Transverse colon (tissue), 4 donors: ENCODE measurements at places on chromosomes 7 and 10.

DNA sequence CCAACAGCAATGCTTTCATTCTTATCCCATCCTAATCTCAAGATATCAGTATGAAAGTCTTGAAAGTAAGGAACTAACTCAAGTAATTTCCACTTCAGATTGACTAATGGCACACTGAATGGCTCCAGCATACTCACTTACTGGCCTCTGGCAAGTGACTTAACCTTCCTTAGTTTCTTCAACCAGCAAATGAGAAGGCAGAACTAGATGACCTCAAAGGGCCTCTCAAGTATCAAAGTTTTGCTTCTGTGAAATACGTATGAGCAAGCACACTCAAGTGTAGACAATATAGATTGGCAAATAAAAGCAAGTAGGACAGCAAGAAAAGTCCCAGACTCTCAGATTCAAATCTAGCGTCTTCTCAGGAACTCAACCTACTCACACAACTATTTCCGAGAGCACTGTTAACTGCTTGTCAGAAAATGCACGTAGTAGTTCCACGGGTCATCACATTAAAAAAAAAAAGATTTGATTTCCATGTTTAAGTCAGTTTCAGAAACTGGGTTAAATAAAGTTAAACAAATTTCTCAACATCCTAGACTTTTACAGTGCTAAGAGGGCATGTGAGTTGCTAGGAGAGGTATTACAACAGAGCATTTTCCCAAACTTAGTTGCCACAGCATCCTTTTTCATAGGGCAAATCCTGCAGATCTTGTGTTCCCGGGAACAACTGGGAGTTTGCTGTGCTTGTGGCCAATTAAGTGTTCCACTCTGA lies 276.9 kb upstream of the KLF14 start:
- no peak for DNase-seq

GRCh38 chr10:16566202-16566805 lies 44.6 kb upstream of the C1QL3 start:
- no peak for DNase-seq

DNA sequence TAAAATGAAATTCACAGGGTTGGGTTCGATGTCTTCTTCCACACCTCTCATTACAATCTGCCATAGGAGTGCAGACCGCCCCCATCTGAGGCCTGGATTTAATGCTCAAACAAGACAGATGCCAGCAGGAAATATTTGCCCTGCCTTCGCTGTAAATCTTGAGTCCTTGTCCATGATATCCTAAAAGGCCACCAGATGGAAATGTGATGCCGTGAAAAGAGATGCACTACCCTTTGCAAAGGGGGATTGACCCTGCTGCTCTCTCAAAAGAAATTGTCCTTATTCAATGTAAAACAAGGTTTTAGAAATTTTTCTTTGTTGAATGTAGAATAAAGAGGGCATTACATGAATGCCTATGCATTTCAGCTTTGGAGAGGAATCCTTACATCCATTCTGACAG lies 37.5 kb downstream of the AGAP4 start:
- no peak for DNase-seq

DNA sequence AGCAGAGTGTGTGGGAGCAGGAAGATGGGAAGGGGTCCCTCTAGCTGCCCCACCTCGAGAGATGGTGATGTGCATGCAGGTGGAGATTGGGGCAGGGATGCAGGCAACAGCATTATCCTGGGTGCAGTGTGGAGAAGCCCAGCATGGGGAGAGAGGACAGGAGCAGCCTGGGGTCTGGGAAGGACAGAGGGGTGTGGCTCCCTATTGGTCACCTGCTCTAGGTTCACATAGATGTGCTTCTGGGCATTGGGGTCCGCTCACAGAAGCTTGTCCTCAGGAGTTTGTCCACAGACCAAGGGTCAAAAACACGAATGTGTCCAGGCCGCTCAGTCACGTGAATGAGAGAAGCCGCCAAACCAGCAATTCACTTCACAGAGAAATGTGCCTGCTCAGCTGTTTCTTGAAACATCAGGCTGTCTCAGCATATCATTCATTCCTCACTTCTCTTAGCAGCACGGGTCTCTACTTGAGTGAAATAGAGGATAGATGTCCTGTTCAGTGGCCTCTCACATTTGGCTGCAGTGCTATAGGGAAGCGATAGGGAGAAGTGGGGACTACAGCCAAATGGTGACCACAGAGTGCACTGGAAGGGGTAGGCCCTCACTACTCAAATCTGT lies 11.5 kb upstream of the SLC29A3 start:
- DNase-seq, result no peak

DNA sequence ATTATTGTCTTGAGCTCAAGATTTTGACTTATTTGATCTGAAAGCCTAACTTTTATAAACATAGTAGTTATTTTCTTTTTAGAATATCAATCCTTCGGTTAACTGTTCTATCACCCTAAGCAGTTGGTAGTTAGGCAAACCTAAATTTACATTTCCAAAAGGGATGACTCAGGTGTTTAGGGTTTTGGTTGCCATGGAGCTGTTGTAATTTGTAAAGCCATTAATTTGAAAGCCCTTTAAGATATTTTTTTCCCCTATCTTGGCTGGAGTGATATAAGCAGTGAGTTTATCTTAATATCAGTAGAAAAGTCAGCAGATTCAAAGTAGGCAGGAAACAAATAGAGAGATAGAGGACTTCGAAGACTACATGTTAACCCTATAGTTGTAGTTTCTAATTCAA lies 1472.6 kb upstream of the CELF2 start:
- DNase-seq, result no peak

DNA sequence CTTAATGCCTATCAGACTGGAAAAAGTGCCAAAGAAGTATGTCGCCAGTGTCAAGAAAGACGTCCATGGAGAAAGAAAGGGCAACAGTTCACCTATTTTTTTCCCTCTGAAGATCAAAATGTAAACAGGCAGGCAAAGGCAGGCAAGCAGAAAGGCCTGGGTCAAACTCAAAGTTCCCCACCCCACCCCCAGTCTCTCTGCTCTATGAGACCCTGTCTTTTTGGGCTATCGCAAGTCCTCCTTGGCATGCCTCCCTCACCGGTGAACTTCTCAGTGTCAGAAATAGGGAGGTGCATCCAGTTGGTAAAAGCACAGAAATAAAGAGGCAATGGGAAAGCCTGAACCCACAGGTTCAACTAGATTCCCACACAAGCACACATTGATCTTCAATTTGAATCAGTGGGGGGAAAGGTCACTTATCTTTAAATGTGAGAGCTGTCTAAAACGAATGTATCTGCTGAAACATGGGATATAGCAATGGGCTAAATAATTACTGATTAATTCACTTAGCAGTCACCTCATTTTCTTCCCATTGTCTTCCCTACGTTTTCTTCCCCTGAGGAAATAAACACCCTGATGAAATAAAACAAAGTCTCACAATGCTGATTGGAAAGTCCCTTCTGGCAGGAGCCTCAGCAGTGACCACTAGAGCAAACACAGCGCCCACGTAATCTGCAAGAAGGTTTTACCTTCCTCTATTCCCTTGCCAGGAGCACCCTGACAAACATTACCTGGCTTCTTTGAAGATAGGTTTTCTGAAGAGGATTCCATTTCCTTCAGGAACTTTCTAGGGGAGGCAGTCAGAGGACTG lies 31.1 kb downstream of the JAZF1 start:
- DNase-seq, result no peak

GRCh38 chr10:26755443-26755903 lies 58.0 kb downstream of the PDSS1 start:
- DNase-seq, result no peak

GRCh38 chr7:44282601-44283171 lies 42.7 kb downstream of the CAMK2B start:
- DNase-seq, result peak; percentile 3

DNA sequence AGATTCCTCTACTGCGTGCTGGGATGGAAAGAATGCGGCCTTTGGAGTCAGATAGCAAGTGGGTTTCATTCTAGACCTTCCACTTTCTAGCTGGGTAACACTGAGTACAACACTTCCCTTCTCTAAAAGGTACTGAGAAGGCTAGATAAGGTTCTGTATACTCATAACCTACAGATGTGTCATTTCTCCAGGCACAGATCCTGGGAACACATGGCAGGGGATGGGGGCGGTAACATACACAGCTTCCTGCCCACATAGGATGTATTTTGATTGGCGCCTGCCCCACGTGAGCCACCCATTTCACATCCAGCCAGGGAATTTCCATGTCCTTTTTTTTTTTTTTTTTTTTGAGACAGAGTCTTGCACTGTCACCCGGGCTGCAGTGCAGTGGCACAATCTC lies 31.8 kb downstream of the KLRG2 start:
- no peak for DNase-seq

GRCh38 chr10:91296471-91296870 lies 76.0 kb downstream of the PCGF5 start:
- no peak for DNase-seq

DNA sequence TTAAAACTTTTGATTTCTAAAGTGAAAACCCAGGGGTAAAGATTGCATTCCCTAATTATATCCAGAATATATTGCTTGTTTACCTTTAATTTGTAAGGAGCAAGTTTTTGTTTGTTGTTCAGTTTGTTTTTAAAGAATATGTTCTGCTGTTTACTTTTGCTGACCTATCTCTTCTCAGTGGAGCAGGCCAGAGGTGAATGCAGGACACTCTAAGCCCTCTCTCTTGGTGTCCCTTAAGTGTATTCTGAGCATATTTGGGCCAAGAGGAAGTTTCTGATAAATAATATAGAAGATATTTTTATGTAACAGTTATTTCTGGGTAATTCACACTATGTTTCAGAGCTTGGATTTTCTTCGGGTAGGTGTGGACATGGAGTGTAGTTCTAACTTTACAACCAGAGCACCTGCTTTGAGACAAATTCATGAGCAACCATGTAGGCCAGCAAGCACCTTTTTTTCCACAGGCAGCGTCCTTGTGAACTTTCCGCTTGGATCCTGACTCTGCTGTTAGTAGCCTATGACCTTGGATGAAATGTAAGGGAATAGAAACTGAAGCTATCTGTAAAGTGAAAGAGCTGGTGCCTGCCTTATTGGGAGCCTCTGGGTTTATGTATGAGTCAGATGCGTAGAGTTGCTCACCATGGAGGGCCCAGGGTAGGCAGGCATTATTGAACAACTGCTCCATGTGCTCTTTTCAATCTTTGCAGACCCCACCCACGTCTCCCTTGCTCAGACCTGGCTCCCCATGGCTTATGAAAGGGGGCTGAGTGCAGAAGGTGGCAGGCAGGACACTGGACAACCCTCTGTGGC lies 16.1 kb downstream of the OGDH start:
- DNase-seq, result no peak

DNA sequence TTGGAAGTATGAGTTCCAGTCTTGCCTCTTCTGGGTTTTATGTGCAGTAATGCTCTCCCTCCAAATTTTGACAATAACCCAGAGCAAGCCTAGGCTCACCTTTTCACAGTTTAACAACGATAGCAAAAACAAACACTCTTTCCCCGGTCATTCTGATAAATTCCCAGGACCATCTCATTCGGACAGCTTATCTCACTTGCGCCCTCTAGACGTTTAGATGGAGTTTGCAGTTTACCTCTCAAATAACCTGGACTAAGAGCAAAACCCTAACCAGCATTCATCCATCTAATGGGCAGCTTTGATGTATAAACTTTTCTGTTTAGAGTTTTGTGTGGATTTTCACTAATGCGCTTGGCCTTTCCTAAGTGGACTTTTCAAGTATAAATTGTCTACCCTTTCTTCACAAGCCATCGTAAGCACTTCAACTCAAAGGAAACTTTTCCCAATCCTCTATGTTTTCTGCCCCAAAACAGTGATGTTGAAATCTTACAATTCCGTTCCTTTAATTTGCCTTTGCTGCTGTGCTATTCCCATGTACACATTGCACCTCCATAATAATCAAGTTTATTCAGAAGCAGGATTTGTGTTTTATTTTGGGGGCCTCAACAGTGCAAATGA lies 114.9 kb downstream of the HDAC9 start:
- DNase-seq, result no peak

DNA sequence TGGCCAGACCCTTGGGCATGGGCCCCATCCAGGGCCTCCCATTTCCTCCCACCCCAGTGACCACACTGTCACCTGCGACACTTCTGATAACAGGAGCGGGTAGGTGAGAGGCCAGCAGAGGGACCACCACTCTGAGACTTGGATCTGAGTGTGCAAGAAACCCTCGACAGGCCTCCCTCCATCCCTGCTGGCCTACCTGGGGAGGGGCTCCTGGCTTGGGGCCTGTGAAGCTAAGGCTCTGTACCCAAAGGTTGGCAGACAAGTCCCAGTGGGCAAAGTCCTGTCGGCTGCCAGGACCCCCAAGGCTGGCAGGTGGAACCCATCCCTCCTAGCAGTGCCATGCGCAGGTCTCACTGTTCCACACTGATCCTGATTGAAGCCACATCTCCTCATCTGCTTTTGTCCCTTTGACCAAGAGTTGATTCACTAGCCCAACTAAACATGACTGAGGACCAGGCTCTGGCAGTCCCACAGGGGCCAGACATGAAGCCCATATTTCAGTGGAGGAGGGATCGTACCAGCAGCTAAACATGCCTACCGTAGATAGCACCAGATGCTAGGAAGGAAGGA lies 1.2 kb upstream of the PGAM2 start:
- peak; percentile 6 for DNase-seq
